ENCODE measurements at places on chromosomes 3 and 15. TPM values are rescaled to one million over a fixed set of nuclear protein-coding genes. Genes with fewer than 3 reads are reported as not detected.

DNA sequence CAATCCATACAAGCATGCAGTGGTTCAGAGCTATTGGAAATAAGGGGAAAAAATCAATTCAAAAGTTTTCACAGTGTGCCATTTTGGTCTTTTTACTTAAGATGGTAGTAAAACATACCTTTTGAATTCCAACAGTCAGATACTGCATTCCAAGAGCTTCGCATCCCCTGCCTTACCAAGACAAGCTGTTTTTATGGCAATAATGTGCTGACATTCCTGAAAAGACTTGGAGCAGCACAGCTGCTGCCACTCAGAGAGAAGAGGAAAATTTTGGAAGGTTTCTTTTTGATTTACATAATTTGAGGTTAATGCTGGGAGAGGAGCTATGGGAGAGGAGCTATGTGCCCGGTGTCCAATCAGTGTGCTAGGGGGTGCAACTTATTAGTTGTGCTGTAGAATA is 148.3 kb downstream of the FEZF2 start:
- H3K27ac ChIP-seq: no peak overlapping the region
- no peak overlapping the region for H3K4me3 ChIP-seq
- no peak for DNase-seq
- H3K4me1 ChIP-seq: no peaks in the 10 kb centered on the region

- DNase-seq: no peak
- no peak overlapping the region for H3K27ac ChIP-seq
- no peaks in the 10 kb centered on the region for H3K27me3 ChIP-seq
- no peaks in the 10 kb centered on the region for H3K36me3 ChIP-seq
Measured at GRCh38 chr3:45151100-45151499, 4.9 kb upstream of the CDCP1 start.

DNA sequence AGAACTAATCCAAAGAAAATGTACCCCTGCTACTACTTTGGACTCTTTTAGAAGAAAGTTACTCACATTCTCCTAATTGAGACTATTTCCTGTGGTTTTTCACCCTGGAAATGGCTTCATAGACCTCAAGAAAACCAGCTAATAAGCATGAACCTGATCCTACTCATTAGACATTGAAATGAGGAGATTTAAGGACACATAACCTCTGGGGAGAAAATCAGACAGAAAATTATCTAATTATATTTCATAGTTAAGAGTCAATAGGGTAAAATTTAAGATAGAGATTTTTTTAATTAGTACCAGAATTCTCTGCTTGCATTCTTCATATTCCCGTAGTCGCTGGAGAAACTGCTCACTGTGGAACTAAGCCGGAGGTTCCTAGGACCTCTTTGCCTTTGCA is 114.6 kb upstream of the ACP3 start:
- no peaks in the 10 kb centered on the region for H3K4me1 ChIP-seq
- no peak overlapping the region for H3K27ac ChIP-seq
- DNase-seq: no peak
- no peak overlapping the region for H3K4me3 ChIP-seq
- no peaks in the 10 kb centered on the region for H3K27me3 ChIP-seq

The CCR9 gene
- not detected for total RNA-seq

The BBS4 gene
- total RNA-seq: 29.0 TPM

The DGKG gene
- total RNA-seq: not detected

The IGSF11 gene
- total RNA-seq: 1.2 TPM
